K562 (cell line): ENCODE measurements at places on chromosomes 1 and 21. TPM values are rescaled to one million over a fixed set of nuclear protein-coding genes. Genes with fewer than 3 reads are reported as not detected.

- peaks cover 56% of the 10 kb centered on the region; the same call in 2 of the 3 replicates for H3K36me3 ChIP-seq
- no peak for DNase-seq
- H3K4me3 ChIP-seq: no peak overlapping the region
- H3K27me3 ChIP-seq: no peaks in the 10 kb centered on the region
- no peak overlapping the region for H3K27ac ChIP-seq
- H3K4me1 ChIP-seq: peaks cover 3% of the 10 kb centered on the region; the same call in 2 of the 3 replicates
Observed at GRCh38 chr1:46030074-46030870, 102.2 kb downstream of the PIK3R3 start.

GRCh38 chr1:31702836-31703404 is 897 bp downstream of the COL16A1 start:
- H3K4me3 ChIP-seq: no peak overlapping the region
- H3K27ac ChIP-seq: no peak overlapping the region
- H3K4me1 ChIP-seq: peaks cover 14% of the 10 kb centered on the region
- H3K27me3 ChIP-seq: peaks cover 58% of the 10 kb centered on the region
- H3K36me3 ChIP-seq: no peaks in the 10 kb centered on the region
- DNase-seq: no peak

The CHODL gene
- not detected in 2 replicates for total RNA-seq

GRCh38 chr1:151710187-151710840 is 6.3 kb downstream of the CELF3 start:
- peaks cover 2% of the 10 kb centered on the region; the same call in 2 of the 3 replicates for H3K4me1 ChIP-seq
- peak; percentile 74 for DNase-seq
- no peaks in the 10 kb centered on the region for H3K36me3 ChIP-seq

DNA sequence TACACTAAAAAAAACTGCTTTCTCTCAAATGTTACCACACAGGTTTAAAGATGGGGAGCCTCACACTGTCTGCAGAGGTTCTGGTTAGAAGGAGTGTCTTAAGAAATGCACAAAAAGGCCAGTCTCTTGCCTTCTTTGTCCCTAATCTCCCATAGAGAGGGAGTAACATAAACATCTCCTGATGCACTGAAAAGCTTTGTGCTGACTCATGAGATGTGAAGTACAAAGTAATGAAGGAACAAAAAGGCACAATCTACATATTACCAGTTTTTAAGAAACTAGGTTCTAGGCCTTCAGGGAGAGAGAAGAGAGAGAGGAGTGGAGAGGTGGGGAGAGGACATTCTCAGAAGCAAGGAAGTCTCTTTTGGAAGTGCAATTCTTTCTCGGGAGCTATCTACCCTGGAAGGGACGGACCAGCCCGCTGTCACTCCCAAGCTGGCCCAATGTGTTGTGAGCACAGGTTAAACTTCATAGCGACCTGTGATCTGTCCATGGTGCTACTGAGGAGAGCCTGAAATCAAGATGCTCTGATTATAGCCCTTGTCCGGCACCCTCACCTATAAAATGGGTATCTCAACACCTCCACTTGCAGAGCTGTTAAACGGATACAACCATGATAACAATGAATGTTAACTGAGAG is 458.1 kb downstream of the DISC1 start:
- H3K4me3 ChIP-seq: no peak overlapping the region
- no peaks in the 10 kb centered on the region for H3K4me1 ChIP-seq
- no peaks in the 10 kb centered on the region for H3K27me3 ChIP-seq
- no peaks in the 10 kb centered on the region for H3K36me3 ChIP-seq

The WNT3A gene
- total RNA-seq: not detected in 2 replicates

- H3K4me1 ChIP-seq: no peaks in the 10 kb centered on the region
- no peak overlapping the region for H3K27ac ChIP-seq
- DNase-seq: no peak
- H3K4me3 ChIP-seq: no peak overlapping the region
- no peaks in the 10 kb centered on the region for H3K27me3 ChIP-seq
Observed at GRCh38 chr1:41184446-41184845, 57.7 kb downstream of the SCMH1 start.

DNA sequence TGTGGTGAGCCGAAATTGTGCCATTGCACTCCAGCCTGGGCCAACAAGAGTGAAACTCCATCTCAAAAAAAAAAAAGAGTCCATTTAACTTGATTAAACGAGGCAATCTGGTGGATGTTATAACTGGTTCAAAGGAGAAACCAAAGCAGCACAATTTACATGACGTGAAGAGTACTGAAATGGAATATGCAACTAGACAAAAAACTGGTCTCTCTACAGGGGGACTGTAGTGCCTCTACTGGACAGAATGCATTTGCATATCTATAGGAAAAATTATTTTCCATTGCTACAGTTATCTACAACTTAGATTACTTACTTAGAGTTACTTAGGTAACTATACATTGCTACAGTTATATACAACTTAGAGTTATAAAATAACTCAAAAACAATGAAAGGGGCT is 2.7 kb upstream of the CAPN2 start:
- H3K4me1 ChIP-seq: peaks cover 49% of the 10 kb centered on the region
- H3K27me3 ChIP-seq: no peaks in the 10 kb centered on the region
- no peaks in the 10 kb centered on the region; the same call in 2 of the 3 replicates for H3K36me3 ChIP-seq
- H3K27ac ChIP-seq: no peak overlapping the region

- no peak overlapping the region for H3K4me3 ChIP-seq
- no peak for DNase-seq
- H3K4me1 ChIP-seq: peaks cover 4% of the 10 kb centered on the region
- H3K27me3 ChIP-seq: peaks cover 4% of the 10 kb centered on the region; the same call in 1 of the 2 replicates
- no peak overlapping the region for H3K27ac ChIP-seq
Observed at GRCh38 chr1:214469290-214469689, 82.1 kb downstream of the PTPN14 start.

The ITSN1 gene
- 7.0 and 8.7 TPM in 2 replicates for total RNA-seq

GRCh38 chr21:32368386-32368785 is 24.4 kb downstream of the URB1 start:
- no peak for DNase-seq
- H3K27ac ChIP-seq: no peak overlapping the region
- no peaks in the 10 kb centered on the region for H3K4me1 ChIP-seq
- H3K4me3 ChIP-seq: no peak overlapping the region
- H3K36me3 ChIP-seq: peaks cover 99% of the 10 kb centered on the region

The SPRR1A gene
- total RNA-seq: not detected in 2 replicates

The RHEX gene
- total RNA-seq: not detected in 2 replicates

The GJA8 gene
- total RNA-seq: not detected in 2 replicates

DNA sequence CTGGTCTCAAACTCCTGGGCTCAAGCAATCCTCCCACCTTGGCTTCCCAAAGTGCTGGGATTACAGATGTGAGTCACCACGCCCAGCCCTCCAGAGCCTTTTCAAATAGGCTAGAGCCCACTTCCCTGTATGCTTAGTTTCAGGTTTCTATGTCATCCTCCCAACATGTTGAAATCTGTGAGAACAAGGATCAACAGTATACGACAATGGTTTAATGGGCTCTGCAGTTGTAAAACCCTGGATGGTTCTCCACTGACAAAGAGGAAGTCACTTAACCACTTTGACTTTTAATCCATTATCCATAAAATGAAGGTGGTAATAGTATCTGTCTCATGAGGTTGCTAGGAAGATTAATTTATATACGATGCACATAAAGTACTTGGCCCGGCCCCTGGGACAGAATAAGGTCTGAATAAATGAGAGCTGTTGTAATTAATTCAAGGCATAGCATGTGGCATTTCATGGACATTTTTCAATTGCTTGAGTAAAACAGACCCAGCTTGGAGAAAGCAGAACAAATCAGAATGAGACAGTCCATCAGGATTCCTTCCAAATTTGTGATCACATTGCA is 113.9 kb upstream of the ZNF648 start:
- H3K4me3 ChIP-seq: no peak overlapping the region
- H3K36me3 ChIP-seq: no peaks in the 10 kb centered on the region
- H3K4me1 ChIP-seq: peaks cover 13% of the 10 kb centered on the region
- peaks cover 10% of the 10 kb centered on the region; the same call in 1 of the 3 replicates for H3K27me3 ChIP-seq
- no peak for DNase-seq

The TUFT1 gene
- total RNA-seq: 1.4 and 2.0 TPM in 2 replicates

The NR1I3 gene
- not detected in 2 replicates for total RNA-seq

GRCh38 chr1:217776693-217777092 is 145.5 kb downstream of the SPATA17 start:
- no peaks in the 10 kb centered on the region for H3K36me3 ChIP-seq
- H3K27ac ChIP-seq: no peak overlapping the region
- H3K4me1 ChIP-seq: no peaks in the 10 kb centered on the region
- no peak for DNase-seq
- H3K27me3 ChIP-seq: no peaks in the 10 kb centered on the region

DNA sequence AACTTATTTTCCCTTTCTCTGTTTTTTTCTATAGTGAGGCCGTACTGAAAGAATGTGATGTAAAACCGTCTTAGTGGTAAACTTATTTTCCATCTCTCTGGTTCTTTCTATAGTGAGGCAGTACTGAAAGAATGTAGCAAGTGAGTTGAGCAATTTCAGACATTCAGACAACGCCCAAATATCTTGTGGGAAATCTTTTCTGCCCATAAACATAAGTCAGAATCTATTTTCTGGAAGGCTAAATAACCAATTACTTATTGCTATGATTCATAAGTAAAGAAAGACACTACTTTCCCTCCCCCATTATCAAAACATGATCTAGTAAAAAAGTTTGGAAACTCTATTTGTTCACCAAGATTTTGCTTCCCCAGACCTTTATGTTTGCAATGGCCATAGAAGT is 18.8 kb upstream of the SCCPDH start:
- no peaks in the 10 kb centered on the region for H3K27me3 ChIP-seq
- no peak overlapping the region for H3K4me3 ChIP-seq
- H3K4me1 ChIP-seq: no peaks in the 10 kb centered on the region
- H3K27ac ChIP-seq: no peak overlapping the region
- H3K36me3 ChIP-seq: no peaks in the 10 kb centered on the region
- no peak for DNase-seq

DNA sequence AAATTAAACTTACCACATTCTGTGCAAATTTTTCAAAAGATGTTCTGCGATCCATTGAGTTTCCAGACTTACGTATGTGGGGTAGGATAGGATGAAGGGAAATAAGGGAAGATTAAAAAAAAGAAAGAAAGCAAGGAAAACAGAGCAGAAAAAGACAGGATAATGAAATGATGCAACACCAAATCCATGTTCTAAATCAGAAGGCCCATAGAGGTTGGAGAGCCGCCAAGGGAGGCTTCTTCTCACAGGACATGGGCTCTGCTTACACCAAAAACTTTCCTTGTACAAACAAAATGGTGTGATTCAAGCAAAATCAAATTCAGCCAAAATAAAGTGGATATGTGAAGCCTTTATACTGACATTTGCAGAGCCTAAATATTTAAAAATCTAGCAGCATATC is 189.5 kb upstream of the GREM2 start:
- no peak for DNase-seq
